ENCODE measurements at places on chromosomes 7 and 10. TPM values are rescaled to one million over a fixed set of nuclear protein-coding genes. Genes with fewer than 3 reads are reported as not detected.

- DNase-seq, result peak; percentile 16
Measured at GRCh38 chr10:71064413-71065118, 147.8 kb upstream of the UNC5B start.

DNA sequence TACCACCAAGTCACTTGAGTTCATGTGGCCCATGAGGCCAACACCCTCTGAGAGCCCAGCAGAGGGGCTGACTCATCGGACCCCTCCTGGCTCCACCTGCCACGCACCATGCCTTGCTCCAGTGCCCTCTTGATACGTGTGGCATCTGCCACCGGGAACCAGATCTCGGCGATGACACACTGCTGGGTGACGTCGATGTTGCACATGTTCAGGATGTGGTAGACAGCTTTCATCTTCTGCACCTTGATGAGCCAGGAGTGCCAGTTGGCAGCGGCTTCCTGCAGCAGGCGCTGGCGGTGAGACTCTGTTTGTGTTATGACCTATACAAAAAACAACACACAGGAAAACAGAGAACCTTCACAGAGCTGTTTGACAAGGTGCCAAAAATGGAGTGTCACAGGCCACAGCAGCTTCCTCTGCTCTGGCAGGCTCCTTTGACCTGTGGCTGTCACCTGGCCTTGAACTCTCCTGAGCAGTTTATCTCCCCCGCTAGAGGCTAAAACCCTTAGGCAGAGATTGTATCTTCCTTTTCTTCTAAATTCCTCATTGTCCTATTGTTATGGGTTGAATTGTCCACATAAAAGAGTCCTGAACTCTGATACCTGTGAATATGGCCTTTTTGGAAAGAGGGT is 45.2 kb upstream of the TMEM213 start:
- peak; percentile 55 for DNase-seq

GRCh38 chr10:130930821-130931220 is 380.7 kb downstream of the TCERG1L start:
- DNase-seq, result no peak

DNA sequence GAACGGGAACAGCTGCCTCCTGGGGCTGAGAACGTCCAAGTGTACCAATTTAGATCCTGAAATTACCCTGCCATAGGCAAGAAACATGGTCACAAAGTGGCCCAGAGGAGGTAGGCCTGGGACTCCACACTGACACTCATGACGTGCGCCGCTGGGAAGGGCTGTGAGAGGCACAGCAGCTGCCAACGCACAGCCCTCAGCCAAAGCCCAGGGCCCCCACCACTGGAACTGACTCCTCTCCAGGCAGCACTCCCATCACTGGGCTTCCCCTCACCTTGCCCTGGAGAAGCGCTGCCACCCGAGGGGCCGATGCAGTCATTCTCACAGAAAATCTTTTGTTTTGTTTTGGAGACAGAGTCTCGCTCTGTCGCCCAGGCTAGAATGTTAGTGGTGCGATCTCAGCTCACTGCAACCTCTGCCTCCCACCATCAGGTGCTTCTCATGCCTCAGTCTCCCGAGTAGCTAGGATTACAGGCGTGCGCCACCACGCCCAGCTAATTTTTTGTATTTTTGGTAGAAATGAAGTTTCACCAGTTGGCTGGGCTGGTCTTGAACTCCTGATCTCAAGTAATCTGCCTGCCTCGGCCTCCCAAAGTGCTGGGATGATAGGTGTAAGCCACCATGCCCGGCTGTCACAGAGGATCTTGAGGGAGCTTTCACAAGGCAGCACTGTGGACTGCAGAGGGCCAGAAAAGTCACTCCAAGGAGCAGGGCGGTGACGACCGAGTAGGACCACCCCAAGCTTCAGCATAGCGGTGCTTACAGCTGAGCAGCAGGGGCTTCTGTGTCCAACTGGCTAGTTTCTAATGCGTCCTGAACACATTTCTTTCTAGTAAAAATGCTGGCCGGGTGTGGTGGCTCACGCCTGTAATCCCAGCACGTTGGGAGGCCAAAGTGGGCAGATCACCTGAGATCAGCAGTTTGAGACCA is 13.5 kb downstream of the GUSB start:
- DNase-seq, result no peak

- no peak for DNase-seq
Measured at GRCh38 chr7:142414135-142414534, 156.3 kb upstream of the PRSS58 start.

GRCh38 chr7:70573696-70574095 is 558.2 kb upstream of the GALNT17 start:
- DNase-seq, result no peak

- peak; percentile 66 for DNase-seq
Measured at GRCh38 chr7:5421714-5422395, 1.8 kb downstream of the TNRC18 start.

DNA sequence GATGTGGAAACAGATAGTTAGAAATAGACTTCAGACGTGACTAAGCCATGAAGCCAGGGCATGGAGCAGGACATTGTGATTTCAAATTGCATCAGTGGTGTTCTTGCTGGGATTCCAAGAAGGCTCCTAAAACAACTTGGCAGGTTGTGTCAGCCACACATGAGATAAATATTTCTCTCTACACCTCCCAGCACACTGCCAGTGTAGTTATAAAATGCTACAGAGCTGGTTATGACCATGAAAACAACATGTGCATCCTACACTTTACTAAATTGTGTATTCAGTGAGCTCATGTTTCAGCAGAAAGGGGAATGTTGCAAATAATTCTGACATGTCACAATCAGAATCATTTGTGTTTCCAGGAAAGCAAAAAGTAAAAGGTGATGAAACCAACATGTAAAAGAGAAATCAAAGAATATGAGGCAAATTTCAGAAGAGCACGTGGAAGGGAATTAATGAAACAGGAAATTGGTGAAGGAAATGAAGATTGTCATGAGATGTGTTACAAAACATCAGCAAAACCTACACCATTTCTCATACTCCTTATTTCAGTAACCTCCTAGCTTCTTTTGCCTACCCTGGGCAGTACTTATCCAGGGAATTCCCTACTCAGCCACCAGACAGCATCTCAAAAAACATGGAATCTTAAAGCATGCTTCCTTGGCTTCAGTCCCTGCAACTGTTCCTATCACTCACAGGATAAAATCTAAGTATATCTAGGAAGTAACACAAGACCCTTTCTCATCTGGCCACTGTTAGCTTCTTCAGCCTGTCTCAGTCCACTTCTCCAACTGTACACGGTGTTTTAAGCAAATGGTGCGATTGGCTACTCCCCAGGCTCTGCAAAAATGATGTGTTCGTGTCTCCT is 5.8 kb upstream of the CYP3A7 start:
- DNase-seq, result no peak

DNA sequence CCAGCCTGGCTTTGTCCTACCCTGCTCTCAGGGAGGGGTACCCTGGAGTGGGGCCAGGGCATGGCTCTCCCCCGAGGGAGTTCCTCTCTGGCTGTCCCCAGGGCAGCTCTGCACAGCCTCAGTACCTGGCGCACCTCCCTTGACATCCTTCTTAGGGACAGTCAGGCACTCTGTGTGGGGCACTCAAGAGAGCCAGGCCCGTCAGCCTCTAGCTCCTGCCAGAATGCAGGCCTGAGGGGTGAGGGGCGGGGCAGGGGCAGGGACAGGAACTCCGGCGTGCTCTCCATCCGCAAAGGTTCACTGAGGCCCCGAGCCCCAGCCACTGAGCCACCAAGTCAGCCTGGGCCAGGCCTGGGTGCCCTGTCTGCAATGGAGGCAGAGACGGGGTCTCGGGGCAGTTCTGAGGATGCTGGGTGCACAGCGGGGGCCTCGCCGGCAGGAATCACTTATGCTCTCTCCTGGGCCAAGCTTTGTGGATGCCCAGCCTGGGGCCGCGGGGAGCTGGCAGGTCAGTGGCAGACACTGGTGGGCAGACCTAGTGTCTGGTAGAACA is 10.1 kb downstream of the LIMK1 start:
- DNase-seq, result no peak

GRCh38 chr7:2412587-2413201 is 9.3 kb downstream of the CHST12 start:
- peak; percentile 9 for DNase-seq

GRCh38 chr10:77970869-77971803 is 44.6 kb upstream of the DLG5 start:
- peak; percentile 45 for DNase-seq

GRCh38 chr10:35232527-35232926 is 103.8 kb upstream of the CCNY start:
- no peak for DNase-seq

Gene SPDYE8
- not detected for total RNA-seq

Gene MRC1
- 250 TPM for total RNA-seq

Gene ANXA8
- total RNA-seq, result not detected

Gene ITPRID1
- not detected for total RNA-seq

All from dermis microvascular lymphatic vessel endothelial cell (primary cell).